GM12865 (cell line): ENCODE measurements at places on chromosomes 6 and 20.

GRCh38 chr6:142942805-142943227 lies 2.2 kb downstream of the HIVEP2 start:
- DNase-seq, result peak; percentile 61

GRCh38 chr6:38185752-38186151 lies 366.2 kb downstream of the ZFAND3 start:
- no peak for DNase-seq

DNA sequence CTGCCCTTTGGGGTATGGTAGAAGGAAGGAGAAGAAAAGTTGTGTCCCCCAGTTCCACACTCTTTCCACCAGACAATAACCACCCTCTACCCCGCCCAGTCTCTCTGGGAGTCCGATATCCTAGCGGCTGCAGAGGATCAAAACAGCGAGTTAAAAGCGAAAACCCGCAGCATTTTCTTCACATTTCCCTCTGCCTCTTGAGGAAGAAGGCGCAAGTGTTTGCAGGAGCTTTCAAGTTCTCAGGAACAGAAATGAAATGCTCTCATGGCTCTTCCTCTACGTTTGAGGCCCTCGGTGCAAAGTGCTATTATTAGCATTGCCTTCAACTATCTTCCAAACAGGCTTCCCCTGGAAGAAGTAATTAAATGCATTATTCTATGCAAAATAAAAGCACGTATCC lies 52.2 kb upstream of the CCDC167 start:
- peak; percentile 53 for DNase-seq

DNA sequence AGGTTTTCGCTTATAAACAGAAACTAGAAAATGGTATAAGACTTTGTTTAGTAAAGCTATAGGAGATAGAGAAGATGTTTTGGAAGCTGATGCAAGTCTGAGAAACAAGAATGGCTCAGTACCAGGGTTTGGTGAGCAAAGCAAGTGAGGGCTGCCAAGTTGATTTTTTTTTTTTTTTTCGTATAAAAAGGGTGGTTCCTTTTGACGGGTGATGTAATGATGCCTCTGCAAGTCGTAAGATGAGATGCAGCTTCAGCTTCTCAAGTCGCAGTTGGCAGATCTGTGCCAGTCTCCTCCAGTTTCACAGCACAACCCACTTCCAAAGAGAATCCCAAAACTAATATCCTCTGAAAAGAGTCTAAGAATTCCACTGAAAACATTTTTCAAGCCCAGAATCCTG lies 252.8 kb upstream of the CDH4 start:
- no peak for DNase-seq

DNA sequence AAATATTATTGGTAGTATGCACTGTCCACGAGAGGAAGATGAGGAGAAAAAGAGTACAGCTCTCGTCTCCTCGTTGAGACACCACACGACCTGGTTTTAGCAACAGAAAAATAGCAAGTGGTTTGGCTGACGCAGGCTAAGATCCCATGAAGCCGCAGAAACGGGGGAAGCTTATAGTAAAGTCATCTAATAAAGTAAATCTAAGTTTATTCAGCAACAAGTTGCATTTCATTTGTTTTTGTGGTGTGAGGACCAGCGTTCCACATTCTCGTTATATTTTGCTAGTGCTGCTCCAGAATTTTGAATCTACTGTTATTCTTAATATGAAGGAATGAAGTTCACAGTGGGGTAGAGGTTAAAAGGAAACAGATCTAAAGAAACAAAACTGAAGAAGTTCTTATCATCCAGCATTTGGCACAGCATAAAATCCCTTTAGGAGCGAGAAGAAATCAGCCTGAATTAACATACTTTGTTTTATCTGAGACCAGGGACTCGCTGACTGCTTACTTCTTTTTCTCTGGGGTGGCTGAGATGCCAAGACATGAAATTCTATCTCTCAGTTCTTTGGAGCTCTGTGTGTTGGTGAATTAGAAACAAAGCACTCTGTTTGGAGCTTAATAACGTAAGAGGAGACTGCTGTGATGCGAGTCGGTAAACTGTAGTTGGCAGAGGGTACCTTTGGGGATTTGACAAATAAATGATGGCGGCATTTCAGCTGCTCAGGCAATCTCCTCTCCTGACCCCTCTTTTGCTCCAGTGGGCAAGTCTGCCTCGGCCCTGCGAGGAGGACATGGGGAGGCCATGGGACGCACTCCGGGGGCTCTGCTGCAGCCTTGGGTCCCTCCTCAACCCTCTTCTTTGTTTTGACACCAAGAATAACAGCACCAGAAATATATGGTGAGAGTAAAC lies 24.9 kb upstream of the IRF4 start:
- DNase-seq, result no peak

DNA sequence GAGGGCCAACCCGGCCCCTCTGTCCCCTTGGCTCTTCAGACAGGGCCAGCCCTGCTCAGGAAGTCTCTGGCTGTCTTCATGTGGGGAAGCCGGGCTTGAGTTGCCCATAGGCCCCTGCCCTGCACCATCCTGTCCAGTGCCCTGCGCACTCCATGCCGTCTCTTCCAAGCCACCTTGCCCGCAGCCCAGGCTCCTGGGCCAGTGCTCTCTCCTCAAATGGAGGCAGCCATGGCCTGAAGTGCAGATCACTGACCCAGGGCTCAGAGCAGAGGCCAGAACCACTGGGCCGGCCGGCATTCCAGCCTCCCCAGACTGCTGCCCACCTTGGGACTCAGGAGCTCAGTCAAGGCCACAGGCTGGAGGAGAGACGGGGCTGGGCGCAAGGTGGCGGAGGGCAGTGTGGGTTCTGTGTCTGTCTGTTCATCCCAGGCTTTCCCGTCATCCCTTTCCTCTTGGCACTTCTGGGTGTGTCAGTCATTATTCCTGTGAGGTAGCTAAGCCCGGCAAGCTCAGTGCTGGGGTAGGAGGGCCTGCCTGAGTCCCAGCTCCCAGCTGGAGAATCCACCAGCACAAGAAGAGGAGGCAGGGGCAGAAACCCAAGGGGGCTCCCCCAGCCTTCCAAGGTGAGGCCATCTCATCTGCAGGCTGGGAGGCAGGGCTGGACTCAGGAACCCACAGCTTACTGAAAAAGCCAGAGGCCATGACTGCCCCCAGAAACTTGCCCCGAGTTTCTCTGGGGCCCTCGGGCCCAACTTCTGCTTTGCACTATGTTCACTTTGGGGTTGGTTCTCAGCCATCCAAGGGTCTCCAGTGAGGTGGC lies 22.4 kb downstream of the SDCBP2 start:
- DNase-seq, result no peak

GRCh38 chr20:3696200-3696599 lies 14.4 kb upstream of the ADAM33 start:
- peak; percentile 27 for DNase-seq
